HepG2 (cell line): ENCODE measurements at places on chromosomes 4 and X. TPM values are rescaled to one million over a fixed set of nuclear protein-coding genes. Genes with fewer than 3 reads are reported as not detected.
A peak's percentile ranks its signal among the peaks of the same experiment; 100 is the strongest.

GRCh38 chrX:111869639-111870034 is 6.3 kb upstream of the TRPC5OS start:
- no peak overlapping the region for H3K27ac ChIP-seq
- H3K36me3 ChIP-seq: no peaks in the 10 kb centered on the region
- no peaks in the 10 kb centered on the region for H3K27me3 ChIP-seq

The POU4F2 gene
- polyA plus RNA-seq: not detected in 2 replicates

The SH3RF1 gene
- 3.1 and 3.2 TPM in 2 replicates for polyA plus RNA-seq

DNA sequence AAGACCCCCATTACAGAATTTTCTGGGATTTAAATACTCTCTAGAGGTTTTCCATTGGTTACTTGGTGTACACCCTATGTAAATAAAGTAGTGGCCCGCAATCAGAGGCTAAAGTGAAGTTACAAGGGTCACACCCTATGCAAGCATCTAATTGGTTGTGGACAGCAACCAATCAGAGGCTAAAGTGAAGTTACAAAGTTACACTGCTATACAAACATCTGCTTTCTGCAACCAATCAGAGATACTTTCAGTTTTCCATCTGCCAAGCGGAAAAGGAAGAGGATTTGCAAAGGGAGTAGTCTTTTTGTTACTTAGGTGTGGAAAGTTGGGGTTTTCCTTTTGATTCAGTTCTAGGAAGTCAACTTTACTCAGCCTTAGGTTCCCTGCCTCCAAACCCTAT is 2.0 kb upstream of the ATRX start:
- DNase-seq: peak; percentile 86
- H3K27ac ChIP-seq: peak overlapping the region; percentile 63
- no peaks in the 10 kb centered on the region; the same call in 2 of the 3 replicates for H3K27me3 ChIP-seq
- H3K4me3 ChIP-seq: peak overlapping the region; percentile 84
- H3K4me1 ChIP-seq: 0 out of 2 replicates have a peak, but pooled peaks cover 7% of the 10 kb centered on the region

DNA sequence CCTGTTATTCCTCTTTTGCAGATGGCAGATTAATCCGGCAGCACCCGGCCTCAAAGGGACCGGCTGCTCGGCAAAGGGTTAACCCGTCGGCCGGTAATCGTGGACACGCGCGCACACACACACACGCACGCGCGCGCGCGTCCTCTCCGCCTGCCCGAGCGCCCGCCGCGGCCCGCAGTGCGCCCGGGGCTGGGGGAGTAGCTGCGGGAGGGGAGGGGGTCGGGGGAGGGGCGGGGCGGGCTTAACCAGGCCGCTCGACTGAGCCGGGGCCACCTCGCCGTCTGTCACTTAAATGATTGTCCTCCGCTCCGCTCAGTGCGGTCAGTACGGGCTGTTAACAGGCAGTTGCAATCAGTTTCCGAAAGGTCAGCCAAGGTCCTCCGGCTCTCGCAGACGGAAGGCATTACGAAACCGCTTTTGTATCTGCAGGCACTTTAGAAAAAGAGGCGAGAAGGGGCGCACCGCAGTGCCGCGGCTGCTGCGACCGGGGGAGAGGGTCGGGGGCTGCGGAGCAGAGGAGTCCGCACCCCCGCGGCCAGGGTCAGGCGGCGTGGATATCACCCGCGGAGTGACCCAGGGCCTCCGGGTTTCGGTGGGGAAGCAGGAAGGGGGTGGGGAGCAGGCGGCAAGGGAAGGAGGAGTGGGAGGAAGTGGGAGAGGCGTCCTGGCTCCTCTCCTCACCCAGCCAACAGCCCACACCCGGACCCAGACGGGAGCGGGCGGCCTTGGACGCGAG is 57.3 kb upstream of the BCOR start:
- peak overlapping the region; percentile 65 for H3K4me3 ChIP-seq
- peak overlapping the region; percentile 95 for H3K27ac ChIP-seq
- peak; percentile 87 for DNase-seq

GRCh38 chr4:19514276-19515070 is 737.2 kb upstream of the SLIT2 start:
- H3K36me3 ChIP-seq: no peaks in the 10 kb centered on the region
- no peaks in the 10 kb centered on the region for H3K27me3 ChIP-seq
- no peak overlapping the region for H3K4me3 ChIP-seq
- no peak for DNase-seq
- no peak overlapping the region for H3K27ac ChIP-seq

- no peak overlapping the region for H3K27ac ChIP-seq
- H3K4me1 ChIP-seq: peaks cover 13% of the 10 kb centered on the region
- no peak for DNase-seq
- H3K36me3 ChIP-seq: no peaks in the 10 kb centered on the region; the same call in 2 of the 3 replicates
- no peak overlapping the region for H3K4me3 ChIP-seq
- no peaks in the 10 kb centered on the region for H3K27me3 ChIP-seq
Measured at GRCh38 chr4:39062770-39063097, 702 bp downstream of the KLHL5 start.

- H3K36me3 ChIP-seq: no peaks in the 10 kb centered on the region
- DNase-seq: no peak
- H3K4me3 ChIP-seq: no peak within 1 kb of the TSS
- no peaks in the 10 kb centered on the region for H3K27me3 ChIP-seq
- no peak within 1 kb of the TSS for H3K27ac ChIP-seq
Measured at GRCh38 chrX:101385795-101386541, at the start of gene BTK. TSS of gene BTK (minus strand) at chrX:101386191. CDS start at chrX:101375284, 10,907 bp downstream.

DNA sequence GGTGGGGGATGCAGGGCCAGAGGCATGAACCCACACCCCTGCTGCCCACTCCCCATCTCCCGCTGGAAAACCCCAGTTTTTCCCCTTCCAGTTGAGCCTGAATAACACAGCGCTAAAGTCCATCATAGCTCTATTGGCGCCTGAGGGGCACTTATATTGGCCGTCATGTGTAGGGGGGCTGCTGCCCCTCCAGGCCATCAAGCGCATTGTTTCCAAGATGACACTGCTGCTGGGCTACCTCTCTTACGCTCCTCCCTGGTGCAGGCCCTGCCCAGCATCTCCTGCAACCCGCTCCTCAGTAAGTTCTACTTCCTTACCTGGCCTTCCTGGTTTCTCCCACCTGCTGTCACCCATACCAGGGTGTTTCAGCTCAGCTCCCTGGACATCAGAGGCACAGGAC is 205.0 kb upstream of the RPL34 start:
- no peak overlapping the region for H3K4me3 ChIP-seq
- no peaks in the 10 kb centered on the region for H3K36me3 ChIP-seq
- DNase-seq: no peak
